ENCODE measurements at places on chromosomes 4 and X.

DNA sequence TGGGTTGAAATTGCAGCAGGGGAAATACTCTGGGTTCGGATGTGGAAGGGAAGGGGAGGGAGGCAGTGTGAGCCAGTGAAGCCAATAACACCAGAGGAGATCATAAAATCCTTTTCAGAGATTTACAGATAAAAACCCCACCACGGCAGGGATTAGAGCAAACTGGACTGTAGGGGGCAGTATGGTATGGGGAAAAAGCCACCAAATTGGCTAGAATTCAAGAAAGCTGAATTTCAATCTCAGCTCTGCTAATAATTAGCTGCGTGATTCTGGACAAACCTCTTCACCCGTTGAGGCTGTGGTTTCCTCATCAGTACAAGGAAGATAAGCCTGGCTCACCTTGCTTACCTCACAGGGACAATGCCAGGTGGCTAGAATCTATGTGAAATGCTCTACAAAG, 108.1 kb downstream of the ATG4A start:
- peak; percentile 44 for DNase-seq

GRCh38 chr4:80243274-80244018, 23.0 kb upstream of the FGF5 start:
- DNase-seq = no peak

DNA sequence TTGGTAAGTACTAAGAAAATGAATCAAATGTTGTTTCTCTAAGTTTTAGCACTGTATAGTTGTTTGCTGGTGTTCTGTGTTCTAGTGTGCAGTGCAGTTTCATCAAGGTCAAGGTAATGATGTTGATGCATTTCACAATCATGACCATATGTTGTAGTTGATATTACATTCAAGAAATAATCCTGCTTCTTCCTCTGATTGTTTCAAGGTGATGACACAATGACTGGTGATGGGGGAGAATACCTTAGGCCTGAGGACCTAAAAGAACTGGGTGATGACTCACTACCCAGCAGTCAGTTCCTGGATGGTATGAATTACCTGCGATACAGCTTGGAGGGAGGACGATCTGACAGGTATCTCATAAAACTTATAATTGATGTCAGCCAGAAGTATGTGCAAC, 261.6 kb downstream of the ANK2 start:
- no peak for DNase-seq

DNA sequence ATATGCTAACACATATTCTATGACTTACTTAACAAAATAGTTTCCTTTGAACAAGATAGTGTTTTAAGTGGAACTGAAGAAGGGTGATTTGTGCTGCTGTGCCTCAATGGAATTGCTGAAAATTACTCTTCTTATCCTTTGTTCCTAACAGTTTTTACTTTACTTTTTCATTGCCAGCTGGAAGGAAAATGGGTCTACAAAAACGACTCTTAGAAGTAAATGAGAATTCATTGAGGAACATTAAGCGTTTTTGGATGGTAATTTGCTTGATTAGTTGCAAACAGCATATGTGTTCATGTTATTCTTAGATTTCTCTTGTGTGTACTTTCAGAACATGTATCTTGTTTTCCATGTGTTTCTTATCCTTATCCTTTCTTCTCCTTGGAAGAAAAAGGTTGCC, 170.4 kb upstream of the VEGFC start:
- DNase-seq = no peak

GRCh38 chr4:173518425-173519102, 11.5 kb downstream of the HAND2 start:
- DNase-seq = no peak

DNA sequence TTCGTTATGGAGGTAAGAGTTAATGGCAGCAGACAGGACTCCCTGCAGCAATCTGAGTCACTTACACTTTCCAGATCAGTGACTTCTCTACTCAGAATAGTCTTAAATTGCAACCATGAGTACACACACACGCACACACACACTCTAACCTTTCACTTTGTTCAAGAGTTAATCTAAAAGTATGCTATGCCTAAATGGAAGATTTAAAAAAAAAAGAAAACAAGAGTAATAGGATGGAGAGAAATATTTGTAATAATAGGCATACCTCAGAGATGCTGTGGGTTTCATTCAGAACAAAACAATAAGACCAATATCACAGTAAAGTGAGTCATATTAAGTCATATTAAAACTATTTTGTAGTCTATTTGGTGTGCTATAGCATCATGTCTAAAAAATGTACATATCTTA, 969.1 kb upstream of the PCDH10 start:
- no peak for DNase-seq

All from uterus (tissue), 4 donors.